ENCODE measurements at places on chromosomes 1 and 21. TPM values are rescaled to one million over a fixed set of nuclear protein-coding genes. Genes with fewer than 3 reads are reported as not detected.
A peak's percentile ranks its signal among the peaks of the same experiment; 100 is the strongest.

Gene SUSD4
- 14.9 TPM for total RNA-seq

Gene UBL4B
- total RNA-seq = 1.6 TPM

DNA sequence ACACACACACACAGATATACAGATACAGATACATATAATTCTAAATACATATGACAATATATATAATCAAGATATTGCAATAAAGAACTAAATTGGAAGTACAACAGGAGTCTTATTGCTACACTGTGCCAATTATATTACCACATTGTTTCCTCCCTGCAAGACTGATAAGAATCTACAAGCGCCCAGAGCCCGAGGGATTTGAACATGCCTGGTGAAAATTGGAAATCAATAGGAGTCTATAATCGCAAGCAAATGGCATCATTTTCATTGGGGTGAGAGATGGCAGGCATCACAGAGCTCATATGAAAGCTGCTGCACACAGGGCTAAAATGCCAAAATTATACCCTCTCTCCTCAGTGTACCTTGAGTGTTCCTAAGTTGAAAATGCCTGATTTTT lies 152.9 kb upstream of the PTBP2 start:
- no peaks in the 10 kb centered on the region for H3K27me3 ChIP-seq
- no peak for DNase-seq
- no peaks in the 10 kb centered on the region for H3K4me1 ChIP-seq
- no peak overlapping the region for H3K4me3 ChIP-seq
- H3K27ac ChIP-seq = no peak overlapping the region

Gene TNNT2
- 1.3 TPM for total RNA-seq

DNA sequence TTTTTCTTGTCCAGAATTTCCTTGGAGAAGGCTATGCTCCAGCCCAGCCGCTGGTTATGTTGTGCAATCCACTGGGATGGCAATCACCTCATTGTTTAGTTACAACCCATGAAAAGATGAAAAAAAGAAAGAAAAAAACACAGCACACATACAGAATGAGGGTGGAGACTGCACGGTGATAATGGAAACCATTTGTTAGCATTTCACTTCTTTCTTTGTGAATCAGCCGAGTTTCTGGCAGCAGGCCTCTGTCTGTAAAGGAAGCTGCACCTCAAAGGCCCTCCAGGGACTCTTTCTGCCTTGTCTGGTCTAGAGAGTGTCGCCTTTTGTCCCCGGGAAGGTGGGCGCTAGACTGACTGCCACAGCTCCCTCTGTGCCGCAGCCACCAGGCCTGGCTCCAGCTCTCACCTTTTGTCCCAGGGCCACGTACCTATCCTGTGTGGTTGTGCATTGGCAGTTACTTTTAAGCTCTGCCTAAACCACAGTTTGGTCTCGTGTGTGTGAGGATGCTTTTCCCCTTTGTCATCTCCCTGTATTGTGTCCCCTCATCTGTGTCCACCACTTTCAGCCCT lies 35.6 kb downstream of the NGF start:
- H3K36me3 ChIP-seq = no peaks in the 10 kb centered on the region
- H3K27me3 ChIP-seq = no peaks in the 10 kb centered on the region
- DNase-seq = no peak
- peak overlapping the region; percentile 71 for H3K27ac ChIP-seq

DNA sequence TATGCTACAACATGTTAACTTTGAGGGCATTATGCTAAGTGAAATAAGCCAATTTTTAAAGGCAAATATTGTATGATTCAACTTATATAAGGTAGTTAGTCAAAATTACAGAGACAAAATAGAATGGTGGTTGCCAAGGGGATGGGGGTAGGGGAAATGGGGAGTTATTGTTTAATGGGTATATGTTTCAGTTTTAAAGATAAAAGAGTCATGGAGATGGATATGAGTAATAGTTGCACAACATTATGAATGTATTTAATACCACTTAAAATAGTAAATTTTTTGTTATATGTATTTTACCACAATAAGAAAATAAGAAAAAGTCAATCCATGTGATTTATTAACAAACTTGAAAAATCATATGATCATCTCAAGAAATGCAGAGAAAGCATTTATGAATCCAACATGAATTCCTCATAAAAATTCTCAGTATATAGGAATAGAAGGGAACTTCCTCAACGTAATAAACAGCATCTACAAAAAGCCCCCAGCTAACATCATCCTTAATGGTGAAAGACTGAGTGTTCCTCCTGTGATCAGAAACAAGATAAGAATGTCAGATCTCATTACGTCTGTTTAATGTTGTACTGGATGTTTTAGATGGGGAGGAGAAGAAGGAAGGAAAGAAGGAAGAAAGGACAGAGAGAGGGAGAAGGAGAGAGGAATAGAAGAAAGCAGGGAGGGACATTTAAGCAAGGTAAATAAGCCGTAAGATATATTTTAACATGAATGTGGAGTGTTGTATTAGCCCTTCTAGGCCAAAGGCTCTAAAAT lies 6.7 kb upstream of the TSEN15 start:
- H3K4me1 ChIP-seq = no peaks in the 10 kb centered on the region
- no peaks in the 10 kb centered on the region for H3K27me3 ChIP-seq
- H3K27ac ChIP-seq = no peak overlapping the region
- H3K4me3 ChIP-seq = no peak overlapping the region
- DNase-seq = no peak
- H3K36me3 ChIP-seq = no peaks in the 10 kb centered on the region

Gene CCDC27
- not detected for total RNA-seq

Gene SPRR2D
- not detected for total RNA-seq

GRCh38 chr1:188735567-188735966 lies 1742.1 kb downstream of the BRINP3 start:
- no peak overlapping the region for H3K4me3 ChIP-seq
- H3K4me1 ChIP-seq = no peaks in the 10 kb centered on the region
- H3K27me3 ChIP-seq = no peaks in the 10 kb centered on the region

Gene SLC22A15
- 10.1 TPM for total RNA-seq

GRCh38 chr1:60359431-60359830 lies 285.9 kb upstream of the C1orf87 start:
- H3K4me1 ChIP-seq = no peaks in the 10 kb centered on the region
- DNase-seq = no peak
- no peak overlapping the region for H3K27ac ChIP-seq
- H3K4me3 ChIP-seq = no peak overlapping the region

GRCh38 chr21:36422279-36423098 lies 37.3 kb downstream of the CHAF1B start:
- no peak for DNase-seq
- H3K4me1 ChIP-seq = no peaks in the 10 kb centered on the region
- no peaks in the 10 kb centered on the region for H3K36me3 ChIP-seq
- H3K27me3 ChIP-seq = no peaks in the 10 kb centered on the region
- no peak overlapping the region for H3K4me3 ChIP-seq

Gene GSTM1
- not detected for total RNA-seq

Gene MAP1LC3C
- total RNA-seq = 10.8 TPM

Gene SIM2
- 0.15 TPM for total RNA-seq

DNA sequence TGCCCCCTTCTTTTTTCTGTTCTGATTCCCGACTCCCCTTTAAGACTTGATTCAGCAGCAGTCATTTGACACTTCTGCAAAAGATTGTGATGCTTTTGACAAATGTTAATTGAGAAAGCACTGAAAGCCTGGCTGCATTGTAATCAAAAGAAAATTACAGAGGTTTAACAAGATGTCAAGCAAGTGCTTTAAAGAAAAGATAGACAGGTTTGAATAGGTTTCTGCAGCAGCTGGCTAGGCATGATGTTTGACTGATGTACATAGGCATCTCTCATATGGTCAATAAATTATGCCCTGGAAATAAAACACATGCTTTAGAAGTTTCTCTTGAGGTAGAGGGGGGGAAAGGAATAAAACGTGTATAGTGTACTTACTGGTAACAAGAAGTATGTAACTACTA lies 147.8 kb downstream of the ADGRL2 start:
- H3K27ac ChIP-seq = no peak overlapping the region
- H3K36me3 ChIP-seq = no peaks in the 10 kb centered on the region
- no peaks in the 10 kb centered on the region for H3K27me3 ChIP-seq
- H3K4me1 ChIP-seq = no peaks in the 10 kb centered on the region
- H3K4me3 ChIP-seq = no peak overlapping the region

Gene OR14K1
- not detected for total RNA-seq

- no peak overlapping the region for H3K27ac ChIP-seq
- H3K27me3 ChIP-seq = no peaks in the 10 kb centered on the region
- H3K4me3 ChIP-seq = no peak overlapping the region
- no peaks in the 10 kb centered on the region for H3K36me3 ChIP-seq
- H3K4me1 ChIP-seq = no peaks in the 10 kb centered on the region
Observed at GRCh38 chr1:160853754-160854153, 8.9 kb downstream of the CD244 start.

Gene GPR37L1
- total RNA-seq = not detected

- no peaks in the 10 kb centered on the region for H3K36me3 ChIP-seq
- H3K4me3 ChIP-seq = no peak overlapping the region
- DNase-seq = no peak
- no peak overlapping the region for H3K27ac ChIP-seq
Observed at GRCh38 chr1:224518528-224518927, 83.9 kb upstream of the WDR26 start.

Gene ZC3H12A
- total RNA-seq = 82.8 TPM

DNA sequence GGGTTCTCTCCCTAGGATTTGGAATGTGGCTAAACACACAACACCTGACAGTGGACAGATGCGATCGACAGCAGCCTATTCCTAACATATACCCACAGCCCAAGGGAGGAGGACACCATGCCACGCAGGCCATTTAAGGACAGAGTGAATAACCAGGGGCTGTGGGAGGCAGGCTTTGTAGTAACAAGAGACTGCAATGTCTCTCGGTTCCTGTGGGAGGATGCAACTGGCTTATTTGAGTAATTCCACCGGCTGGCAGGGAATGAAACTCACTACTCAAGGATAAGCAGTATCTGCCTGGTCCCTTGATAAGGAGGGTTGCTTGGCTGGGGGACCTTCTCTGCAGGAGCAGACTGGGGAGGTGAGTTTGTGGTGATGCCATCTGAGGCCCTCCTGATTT lies 109.6 kb downstream of the PCP4 start:
- H3K4me3 ChIP-seq = no peak overlapping the region
- no peaks in the 10 kb centered on the region for H3K36me3 ChIP-seq
- no peak for DNase-seq
- H3K4me1 ChIP-seq = no peaks in the 10 kb centered on the region

GRCh38 chr1:207649210-207649753 lies 4.3 kb downstream of the CR1L start:
- no peaks in the 10 kb centered on the region for H3K36me3 ChIP-seq
- no peaks in the 10 kb centered on the region for H3K27me3 ChIP-seq
- no peaks in the 10 kb centered on the region for H3K4me1 ChIP-seq

DNA sequence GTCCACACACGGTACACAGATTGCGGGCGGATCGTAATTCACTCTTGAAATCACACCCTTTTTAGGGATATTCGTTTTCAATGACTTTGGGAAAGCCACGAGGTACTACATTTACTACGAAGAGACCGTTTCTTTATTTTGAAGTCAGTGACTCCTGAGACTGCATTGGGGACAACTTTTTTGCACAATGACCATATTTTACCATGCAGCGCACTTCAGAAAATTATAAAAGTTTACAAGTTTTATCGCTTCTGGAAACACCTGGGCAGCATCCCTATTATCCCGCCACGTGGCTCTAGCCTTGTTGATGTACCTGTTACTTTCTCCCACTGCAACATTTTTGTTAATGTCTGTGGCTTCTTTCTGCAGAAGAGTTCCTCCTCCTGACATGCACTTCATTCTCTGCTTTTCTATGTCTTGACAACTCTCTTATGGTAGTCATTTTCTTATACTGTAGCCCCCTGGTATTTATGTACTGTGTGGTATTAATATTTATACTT lies 1.3 kb upstream of the AKT3 start:
- no peaks in the 10 kb centered on the region for H3K36me3 ChIP-seq
- peak overlapping the region; percentile 88 for H3K4me3 ChIP-seq
- DNase-seq = no peak

- no peak for DNase-seq
- H3K4me3 ChIP-seq = no peak overlapping the region
- H3K27me3 ChIP-seq = no peaks in the 10 kb centered on the region
- H3K36me3 ChIP-seq = no peaks in the 10 kb centered on the region
- H3K4me1 ChIP-seq = no peaks in the 10 kb centered on the region
Observed at GRCh38 chr1:71464016-71464415, 383.2 kb upstream of the ZRANB2 start.

Gene CCDC185
- not detected for total RNA-seq

Data from breast epithelium (tissue), 4 donors.